ENCODE measurements at places on chromosomes 5 and 9.

- no peak for DNase-seq
Observed at GRCh38 chr5:36457511-36458270, 148.7 kb upstream of the SLC1A3 start.

DNA sequence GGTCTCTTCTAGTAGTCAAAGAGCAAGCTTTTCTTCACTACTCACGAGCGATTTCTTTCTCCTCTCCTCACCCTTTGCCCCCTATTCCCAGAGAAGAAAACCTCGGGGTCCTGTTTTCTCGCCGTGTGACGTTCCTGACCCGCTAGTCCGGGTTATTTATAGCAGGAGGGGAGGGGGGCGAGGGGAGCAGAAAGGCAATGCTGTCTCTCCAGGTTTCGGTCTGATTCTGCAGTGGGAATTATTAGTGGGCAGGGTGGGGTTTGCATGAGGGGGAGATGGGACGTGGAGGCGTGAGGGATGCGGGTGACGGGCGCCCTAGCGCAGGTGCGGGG, 847 bp upstream of the GABRB2 start:
- no peak for DNase-seq

- no peak for DNase-seq
Observed at GRCh38 chr5:58523956-58524355, 32.7 kb downstream of the GAPT start.

DNA sequence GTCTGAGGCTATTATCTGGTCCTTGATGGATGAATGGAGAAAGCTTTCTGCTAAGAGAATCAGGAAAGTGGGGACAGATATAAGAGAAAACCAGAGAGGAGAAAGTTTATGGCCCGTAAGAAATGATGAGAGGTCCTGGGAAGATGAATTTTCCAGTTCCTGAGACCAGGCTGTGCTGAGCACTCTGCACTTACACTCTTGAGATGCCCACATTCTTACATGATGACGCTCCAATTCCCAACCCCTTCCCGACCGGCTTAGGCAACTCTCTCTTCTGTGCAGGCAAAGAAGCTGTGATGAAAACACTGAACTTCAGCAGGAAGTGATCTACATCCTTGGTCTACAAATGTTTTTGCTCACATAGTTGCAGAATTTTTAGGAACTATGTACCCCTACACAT, 417.0 kb downstream of the ARHGEF28 start:
- DNase-seq = peak; percentile 27

GRCh38 chr5:101160002-101160401, 256.9 kb upstream of the ST8SIA4 start:
- no peak for DNase-seq

DNA sequence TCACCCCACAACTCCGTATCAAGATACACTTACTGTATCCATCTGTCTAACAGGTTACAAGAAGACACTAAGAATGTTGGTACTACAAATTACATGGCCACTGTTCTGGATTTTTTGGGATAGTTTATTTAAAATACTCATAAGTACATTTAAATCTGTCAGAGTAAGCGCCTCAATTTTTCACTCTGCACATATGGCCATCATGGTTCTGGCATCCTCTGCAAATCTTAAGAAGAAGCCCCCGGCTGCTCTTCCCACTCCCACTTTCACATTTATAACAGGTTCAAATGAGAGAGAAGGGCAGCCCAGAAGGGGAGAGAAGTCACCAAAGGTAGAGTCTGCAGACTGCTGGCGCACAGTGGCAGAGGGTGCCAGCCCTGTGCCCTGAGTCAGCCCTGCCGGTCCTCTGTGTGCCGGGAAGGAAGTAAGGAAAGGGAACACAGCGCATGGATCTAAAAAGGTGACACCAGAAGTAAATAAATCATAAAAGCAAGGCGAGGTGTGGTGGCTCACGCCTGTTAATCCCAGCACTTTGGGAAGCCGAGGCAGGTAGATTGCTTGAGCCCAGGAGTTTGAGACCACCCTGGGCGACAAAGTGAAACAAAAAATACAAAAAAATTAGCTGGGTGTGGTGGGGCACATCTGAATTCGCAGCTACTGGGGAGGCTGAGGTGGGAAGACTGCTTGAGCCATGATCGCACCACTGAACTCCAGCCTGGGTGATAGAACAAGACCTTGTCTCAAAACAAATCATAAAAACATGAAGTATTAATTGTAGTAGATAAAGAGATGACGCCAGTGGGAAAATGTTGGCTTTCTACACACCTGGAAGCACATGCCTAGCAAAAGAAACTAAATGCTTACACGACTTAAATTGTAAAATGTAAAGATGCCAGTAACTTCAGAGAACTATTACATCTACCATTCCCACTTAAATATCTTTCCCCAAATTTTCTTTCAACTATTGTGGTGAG, 30.0 kb downstream of the RNF130 start:
- DNase-seq = no peak

DNA sequence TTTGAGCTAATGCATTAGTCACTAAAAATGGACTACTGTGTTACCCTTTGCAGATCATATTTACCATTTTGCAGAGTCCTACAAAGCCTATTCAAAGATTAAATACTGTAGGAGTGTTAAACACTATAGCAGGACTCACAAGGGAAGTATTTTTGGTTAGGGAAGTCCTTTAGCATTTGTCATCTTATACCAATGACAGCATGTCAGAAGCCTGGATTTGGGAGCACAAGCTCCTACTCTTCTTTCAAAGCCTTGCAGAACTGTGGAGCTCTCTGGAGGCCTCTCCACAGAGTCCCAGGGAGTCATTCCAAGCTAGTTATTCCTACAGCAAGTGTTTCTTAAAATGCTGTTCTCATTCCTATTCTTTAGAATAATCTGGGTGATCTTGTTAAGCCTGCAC, 288.8 kb downstream of the PIK3R1 start:
- DNase-seq = no peak

GRCh38 chr5:25025831-25026230, 381.1 kb upstream of the CDH10 start:
- no peak for DNase-seq

DNA sequence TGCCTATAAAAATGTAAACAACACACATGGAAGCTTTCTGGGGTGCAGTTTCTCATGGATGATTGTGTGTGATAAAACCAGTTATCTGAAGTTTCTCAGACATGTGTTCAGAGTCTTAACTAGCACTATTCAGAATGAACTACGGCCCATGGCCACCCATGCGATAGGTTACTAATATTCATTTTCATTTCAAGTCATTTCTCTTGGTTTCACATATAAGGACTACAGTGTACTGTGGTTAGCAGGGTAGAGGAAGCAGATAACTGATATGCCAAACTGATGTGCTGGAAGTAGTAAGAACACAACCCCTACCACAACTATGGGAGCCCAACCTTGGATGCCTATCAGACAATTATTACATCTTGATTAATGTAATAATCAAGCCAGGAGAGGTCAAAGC, 372.1 kb downstream of the DTWD2 start:
- DNase-seq = no peak

DNA sequence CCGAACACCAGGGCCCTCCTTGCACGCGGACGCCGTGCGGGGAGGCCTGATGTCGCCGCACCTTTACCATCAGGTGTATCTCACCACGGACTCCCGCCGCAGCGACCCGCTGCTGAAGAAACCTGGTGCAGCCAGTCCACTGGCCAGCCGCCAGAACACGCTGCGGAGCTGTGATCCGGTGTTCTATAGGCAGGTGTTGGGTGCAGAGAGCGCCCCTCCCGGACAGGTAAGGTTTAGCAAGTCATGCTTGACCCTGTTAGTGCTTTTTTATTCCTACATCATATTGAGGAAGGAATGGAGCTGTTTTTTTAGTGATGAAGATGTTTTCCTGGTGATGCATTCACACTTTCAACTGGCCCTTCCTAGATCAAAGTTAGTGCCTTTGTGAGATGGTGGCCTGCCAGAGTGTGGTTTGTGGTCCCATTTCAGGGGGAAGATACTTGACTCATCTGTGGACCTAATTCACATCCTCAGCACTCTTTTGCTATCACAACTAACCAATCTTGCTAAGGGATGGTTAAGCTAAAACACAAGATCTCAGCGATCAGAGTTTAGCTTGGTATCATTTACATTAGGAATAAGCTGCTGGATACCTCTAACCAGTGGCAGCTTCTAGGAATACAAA, 2.7 kb downstream of the PCDHGC3 start:
- DNase-seq = no peak

DNA sequence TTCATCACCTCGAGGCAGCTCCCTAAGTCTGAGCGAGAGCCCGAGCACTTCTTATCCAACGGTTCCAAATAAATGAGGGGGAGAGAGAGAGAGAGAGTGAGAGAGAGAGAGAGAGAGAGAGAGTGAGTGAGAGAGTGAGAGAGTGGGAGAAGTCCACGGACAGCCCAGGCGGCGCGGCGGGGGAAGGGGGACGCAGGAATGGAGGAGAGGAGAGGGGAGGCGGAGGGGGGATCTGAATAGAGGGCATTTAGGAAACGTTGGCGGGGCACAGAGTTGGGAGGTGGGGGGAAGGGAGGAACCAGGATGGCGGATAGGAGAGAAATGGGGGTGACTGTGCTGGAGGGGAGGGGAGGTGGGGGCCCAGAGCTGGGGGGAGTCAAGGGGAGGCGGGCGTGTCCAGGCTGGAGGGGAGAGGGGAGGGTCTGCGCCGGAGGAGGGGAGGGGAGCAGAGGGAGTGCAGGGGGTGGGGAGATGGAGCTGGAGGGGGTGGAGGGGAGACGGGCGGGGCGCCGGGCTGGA, 398 bp upstream of the BASP1 start:
- no peak for DNase-seq

GRCh38 chr9:90830051-90830450, 28.4 kb downstream of the SYK start:
- DNase-seq = no peak

DNA sequence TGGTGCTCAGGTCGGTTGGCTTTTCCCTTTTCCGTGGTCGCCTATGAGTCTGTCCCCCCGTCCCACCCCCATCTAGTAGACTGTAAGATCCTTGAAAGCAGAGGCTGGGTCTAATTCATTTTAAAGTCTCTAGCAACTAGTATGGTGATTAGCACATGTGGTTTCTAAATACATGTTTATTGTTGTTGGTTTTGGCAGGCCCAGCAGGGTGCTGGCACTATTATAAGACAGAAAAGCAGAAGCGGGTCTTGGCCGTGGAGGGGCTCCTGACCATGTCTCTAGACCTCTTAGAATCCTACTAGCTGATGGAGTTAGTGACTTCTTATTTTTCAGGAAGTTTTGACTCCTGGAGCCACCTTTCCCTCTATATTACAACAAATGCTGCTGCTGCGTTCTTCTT, 61.5 kb upstream of the TNFSF8 start:
- DNase-seq = no peak

GRCh38 chr5:169719360-169720314, 82.6 kb downstream of the DOCK2 start:
- DNase-seq = no peak

GRCh38 chr5:58851153-58851552, 268.3 kb downstream of the RAB3C start:
- no peak for DNase-seq

DNA sequence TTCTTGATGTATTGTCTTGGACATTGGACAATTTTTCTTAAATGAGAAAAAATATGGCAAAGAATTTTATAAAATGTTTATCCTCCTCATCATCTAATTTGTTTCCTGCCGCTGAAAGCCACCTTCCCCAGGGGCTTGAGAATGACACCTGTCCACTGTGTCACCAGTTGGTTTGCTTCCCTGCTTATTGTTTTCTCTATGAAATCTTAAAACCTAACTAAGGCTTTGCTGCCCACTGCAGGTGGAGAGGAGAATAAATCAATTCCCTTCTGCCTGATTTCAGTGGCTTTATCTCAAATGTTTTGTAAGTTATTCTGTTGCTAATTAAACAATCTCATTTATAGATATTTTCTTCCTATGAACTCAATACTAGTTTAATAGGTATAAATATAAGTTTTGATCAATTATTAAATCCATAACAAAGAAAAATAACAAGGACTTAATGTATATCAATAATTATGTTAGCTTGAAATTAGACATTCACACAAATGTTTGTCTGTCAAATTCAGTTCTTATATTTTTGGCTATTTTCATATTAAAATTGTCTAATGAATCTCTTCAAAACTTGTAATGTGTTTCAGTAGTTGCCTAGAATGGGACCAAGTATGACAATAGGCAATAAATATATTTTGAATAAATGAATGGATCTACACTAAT, 822.5 kb downstream of the PTPRD start:
- peak; percentile 14 for DNase-seq

DNA sequence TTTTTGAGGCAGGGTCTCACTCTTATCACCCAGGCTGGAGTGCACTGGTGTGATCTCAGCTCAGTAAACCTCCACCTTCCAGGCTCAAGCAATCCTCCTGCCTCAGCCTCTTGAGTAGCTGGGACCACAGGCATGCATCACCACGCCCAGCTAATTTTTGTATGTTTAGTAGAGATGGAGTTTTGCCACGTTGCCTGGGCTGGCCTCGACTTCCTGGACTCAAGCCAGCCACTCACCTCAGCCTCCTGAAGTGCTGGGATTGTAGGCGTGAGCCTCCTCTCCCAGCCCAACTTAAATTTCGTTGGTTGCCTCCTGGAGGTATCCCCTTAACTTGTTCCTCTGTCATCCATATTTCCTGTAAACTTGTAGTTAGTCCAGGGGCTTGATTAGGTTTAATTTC, 47.2 kb downstream of the RAB24 start:
- no peak for DNase-seq

GRCh38 chr9:115671236-115671962, 482.2 kb upstream of the PAPPA start:
- DNase-seq = no peak

All from suppressor macrophage treated with lipopolysaccharide for 1 hour (primary cell).